Activated effector memory CD4-positive, alpha-beta T cell treated with anti-CD3 and anti-CD28 coated beads, Interleukin-2, amount 50 U/mL, for 16 hours (primary cell): ENCODE measurements at places on chromosomes 3 and 15.

GRCh38 chr3:41581700-41582099, 380.2 kb downstream of the ULK4 start:
- DNase-seq, result no peak

- DNase-seq, result no peak
Observed at GRCh38 chr3:24915639-24916038, 421.0 kb upstream of the THRB start.

DNA sequence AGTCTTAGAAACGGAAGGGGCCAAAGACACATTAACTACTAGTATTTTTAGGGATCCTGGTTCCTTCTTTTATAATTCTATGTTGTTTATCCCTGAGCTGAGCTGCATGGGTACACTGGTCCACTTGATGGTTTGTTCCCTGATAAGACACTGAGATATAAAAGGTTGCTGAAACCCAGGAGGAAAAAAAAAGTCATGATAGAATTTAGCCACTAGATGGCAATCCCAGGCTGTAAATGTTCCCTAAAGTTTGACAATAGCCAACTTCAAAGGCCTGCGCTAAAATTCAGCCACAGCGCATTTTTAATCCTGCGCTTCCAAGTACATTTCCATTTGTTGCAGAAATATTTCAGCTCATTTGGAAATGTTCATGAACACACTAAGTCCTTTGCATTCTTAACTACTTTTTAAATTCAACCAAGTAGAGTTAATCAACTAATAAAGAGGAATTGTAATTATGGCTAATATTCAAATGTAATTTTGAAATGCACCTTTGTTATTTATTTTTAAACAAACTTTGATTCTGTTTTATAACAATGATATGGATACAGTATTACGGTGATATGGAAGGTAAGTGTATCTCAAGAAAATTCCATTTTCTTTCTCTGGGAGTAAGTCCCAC, 249.3 kb upstream of the FEZF2 start:
- no peak for DNase-seq

DNA sequence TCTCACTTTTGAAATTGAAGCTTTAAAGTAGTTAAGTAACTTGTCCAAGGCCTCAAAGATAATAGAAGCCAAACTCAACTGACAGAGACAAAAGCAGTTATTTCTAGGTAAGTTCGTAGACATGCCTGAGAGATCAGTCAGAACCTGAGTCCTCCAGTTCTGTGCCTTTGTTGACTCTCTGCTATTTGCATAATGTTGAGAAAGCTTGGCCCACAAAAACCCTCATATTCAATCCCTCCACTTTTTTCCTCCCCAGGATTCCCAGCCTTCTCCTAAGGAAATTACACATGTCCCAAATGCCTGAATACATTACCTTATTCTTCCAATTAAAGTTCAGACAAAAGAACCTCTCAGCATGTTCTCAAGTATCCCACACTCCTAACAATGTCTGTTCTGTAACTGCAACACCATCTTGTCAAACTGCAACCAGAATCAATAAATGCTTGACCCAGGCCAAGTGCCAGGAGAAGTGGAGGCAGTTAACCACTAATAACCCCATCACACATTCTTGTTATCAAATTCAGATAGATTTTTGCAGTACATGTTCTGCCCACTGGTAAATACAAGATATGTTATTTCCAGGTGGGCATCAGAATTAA, 217.8 kb downstream of the LRRC3B start:
- no peak for DNase-seq

- no peak for DNase-seq
Observed at GRCh38 chr3:112170046-112170445, 37.0 kb upstream of the GCSAM start.

DNA sequence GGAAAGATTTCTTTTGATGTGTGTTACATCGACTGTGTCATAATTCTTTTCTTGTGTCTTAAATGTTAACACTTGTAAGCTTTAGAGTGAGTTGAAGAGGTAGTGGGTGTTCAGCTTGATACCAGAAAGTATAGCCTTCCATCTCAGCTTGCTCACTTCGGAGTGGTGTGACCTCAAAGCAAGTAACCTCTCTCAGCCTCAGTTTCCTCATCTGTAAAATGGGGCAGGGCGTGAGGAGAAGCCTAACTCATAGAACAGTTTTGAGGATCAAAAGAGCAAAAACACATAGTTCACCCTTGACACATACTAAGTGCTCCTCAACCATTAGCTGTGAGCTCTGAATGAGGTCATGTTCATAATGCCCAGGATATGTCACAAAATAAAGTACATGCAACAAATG, 434.8 kb upstream of the PROK2 start:
- DNase-seq, result no peak

DNA sequence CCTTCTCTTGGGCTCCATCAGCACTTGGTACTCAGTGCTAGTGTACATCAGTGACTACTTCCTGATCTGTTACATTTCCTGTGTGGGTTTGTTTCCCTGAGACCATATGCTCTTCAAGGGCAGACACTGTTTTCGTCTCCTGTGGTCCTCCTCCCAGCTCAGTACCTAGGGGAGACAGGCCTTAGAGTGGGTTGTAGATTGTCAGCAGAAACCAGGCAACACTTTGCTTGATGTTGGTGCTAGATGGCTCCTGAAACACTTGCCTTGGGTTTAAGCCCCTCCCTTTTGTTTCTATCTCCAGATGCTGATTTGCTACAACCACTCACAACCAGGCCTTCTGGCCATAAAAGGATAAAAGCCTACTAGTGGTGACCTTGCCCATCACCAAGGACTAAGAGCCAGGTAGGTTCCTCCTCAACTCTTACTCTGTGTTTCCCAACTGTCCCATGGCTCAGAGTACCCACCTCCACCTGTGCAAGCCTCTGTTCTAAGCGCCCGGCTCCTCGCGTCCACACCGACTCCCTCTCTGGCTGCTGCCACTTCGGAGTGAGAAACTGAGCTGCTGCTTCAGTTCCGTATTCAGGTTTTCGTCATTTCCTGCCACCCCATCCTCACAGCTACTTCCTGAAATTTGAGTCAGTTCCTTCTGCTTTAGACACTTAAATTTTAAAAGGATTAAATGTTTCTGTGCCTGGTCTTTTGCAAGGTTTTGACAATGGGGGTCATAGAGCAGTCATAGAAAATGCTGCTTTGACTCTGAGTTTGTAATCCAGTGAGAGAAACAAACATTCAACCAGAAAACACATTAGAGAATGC, at the start of gene HCLS1:
Gene HCLS1, minus strand, starts transcription at position 548 of the 816 bp plus-strand sequence. CDS start 2,556 bp downstream, outside the sequence.
- peak; percentile 89 for DNase-seq

- no peak for DNase-seq
Observed at GRCh38 chr3:107106316-107106715, 270.9 kb upstream of the CCDC54 start.

- DNase-seq, result no peak
Observed at GRCh38 chr3:119318876-119319275, 24.7 kb downstream of the ARHGAP31 start.

DNA sequence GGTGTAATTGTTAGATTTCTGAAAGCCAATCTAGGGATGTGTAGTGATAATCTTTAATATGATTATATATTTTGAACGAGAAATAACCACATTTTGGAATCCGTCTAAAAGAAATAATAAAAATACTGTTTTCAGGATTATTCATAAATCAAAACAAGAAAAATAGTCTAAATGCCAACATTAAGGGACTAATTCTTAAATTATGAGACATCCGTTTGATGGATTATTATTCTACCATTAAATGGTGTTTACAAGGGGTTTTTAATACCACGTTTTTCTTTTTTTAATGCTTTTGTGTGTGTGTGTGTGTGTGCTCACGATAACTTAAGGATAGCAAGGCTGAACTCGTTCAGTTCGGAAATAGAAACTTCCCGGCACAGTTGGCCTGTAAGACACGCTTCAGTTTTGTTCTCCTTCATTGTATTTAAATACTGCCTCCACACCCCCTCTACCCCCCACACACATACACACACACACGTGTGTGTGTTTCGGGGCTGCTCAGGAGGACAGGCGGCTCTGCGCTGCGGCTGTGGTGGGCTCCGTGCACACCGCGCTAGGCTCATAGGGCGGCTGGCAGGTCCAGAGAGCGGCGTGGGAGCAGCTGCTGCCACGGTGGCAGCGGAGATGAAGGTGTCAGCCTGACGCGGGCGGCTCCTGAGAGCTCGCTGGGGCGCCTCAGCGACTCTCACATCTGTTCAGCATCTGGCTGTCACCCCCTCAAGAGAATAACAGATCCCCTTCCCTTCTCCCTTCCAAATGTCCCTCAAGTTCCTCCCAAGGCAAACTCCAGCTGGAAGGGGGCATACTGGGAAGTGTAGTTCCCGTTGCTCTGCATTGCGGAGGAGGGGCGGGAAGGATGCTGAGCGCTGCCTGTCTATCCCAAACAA, 23.0 kb upstream of the ANP32A start:
- DNase-seq, result peak; percentile 75
